ENCODE measurements at places on chromosomes 12 and 14.

GRCh38 chr12:26572137-26572536, 260.9 kb downstream of the ITPR2 start:
- no peak for DNase-seq

DNA sequence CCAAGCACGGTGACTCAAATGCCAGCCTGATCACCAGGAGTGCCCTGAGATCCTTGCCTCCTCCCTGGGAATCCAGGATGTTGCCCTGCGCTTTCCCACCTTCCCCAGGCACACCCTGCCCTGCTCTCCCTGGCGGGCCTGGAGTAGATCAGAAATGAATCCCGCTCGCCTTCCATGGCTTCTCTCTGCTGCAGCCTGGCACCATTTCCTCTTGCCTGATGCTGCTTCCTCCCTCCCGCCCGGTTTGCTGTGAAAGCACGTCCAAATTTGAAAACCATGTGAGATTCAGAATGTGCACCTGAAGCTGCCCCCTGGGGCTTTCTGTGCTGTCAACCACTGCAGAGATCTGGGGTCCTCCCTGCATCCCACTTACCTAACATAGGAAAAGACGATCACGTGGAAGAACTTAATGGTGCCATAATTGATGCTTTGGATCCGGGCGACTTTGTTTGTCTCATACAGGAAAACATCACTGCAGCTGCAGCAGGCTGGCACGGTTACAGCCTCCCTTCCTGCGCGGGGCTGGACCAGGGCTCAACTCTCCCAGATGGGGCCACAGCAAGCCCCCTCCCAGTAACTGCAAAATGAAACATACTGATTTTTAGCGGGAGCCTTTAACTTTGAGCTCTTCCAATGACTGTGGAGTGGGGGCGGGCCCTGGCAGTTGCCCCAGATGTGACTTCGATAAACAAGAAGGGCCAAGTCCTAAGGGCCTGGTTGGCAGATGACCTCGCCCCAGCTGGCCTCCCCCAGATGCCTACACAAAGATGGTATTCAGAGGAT, 24.9 kb upstream of the C12orf76 start:
- DNase-seq: no peak

GRCh38 chr14:95346820-95347219, 27.1 kb upstream of the CLMN start:
- DNase-seq: no peak

DNA sequence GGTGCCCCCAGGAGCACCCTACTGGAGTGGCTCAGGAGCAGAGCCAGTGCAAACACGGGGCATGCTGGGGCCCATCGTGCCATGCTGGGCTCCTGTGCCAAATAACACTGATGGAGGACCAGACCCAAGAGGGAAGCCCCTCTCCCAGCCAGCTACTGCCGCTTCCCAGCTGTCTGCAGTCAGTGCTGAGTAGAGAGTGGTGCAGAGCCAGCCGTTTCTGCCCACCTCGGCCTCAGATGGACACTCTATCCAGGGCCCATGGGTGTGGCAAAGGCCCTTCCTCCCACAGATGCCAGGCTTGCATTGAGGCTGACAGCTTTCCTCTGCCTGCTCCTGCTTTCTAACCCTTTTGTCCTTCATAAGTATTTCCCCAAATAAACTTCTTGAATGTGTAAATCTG, 13.2 kb downstream of the CLBA1 start:
- DNase-seq: no peak

GRCh38 chr12:9731797-9732196, 1.1 kb downstream of the CLECL1 start:
- no peak for DNase-seq

DNA sequence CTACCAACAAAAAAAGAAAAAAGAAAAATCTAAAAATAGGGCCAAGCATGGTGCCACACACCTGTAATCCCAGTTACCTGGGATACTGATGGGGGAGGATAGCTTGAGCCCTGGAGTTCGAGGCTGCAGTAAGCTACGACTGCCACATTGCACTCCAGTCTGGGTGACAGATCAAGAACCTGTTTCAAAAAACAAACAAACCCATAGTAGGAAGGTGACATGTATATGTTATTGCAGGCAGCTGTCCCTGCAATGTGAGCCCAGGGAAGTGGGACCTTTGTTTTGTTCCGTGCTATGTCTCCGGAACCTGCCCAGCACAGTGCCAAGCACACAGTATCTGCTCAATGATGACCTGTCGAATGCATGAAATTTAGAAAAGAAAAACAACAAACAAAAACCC, 37.2 kb upstream of the YY1 start:
- DNase-seq: no peak

- no peak for DNase-seq
Measured at GRCh38 chr12:79482323-79482722, 208.4 kb downstream of the PAWR start.

DNA sequence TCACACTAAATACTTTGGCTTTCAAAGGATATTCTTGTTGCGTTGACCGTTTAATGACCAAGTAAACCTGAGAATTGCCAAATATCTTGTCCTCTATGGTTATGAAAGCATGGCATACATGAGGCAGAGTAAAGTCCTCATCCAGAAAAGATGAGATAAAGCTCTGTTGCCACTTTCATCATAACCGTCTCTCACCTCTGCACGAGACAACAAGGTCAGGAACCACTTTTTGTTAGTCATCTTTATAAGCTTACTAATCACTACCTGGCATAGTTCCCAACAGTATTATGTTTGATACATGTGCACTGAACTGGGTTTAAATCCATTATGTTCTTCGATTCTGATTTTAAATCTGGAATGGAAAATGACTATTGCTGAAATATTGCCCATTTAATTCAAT, 31.3 kb downstream of the PTPRB start:
- no peak for DNase-seq
